NCI-H1092 treated with DMSO at 0.1 percent for 48 hours (cell line): ENCODE measurements at places on chromosomes 13 and 19.

- DNase-seq: no peak
These were observed 16.6 kb downstream of the MAN2B1 start for GRCh38 chr19:12649941-12650340.

DNA sequence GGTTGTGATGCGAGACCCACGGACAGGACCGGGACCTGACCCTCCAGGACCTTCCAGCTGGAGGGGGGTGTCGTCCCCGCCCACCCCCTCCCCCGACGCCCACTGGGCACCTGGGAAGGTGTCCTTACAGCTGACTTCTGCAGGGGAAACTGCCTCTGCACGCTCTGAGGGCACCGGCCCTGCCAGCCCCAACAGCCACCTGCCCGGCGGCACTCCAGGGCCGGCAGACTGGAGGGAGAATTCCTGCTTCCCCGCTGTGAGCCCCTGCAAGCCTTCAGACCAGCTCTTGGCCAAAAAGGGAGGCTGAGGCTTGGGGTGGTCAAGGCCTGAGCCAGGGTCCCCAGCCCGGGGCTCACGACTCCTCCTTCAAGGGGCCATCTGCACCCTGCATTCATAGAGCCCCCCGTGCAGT lies 1.2 kb downstream of the CNN2 start:
- no peak for DNase-seq

DNA sequence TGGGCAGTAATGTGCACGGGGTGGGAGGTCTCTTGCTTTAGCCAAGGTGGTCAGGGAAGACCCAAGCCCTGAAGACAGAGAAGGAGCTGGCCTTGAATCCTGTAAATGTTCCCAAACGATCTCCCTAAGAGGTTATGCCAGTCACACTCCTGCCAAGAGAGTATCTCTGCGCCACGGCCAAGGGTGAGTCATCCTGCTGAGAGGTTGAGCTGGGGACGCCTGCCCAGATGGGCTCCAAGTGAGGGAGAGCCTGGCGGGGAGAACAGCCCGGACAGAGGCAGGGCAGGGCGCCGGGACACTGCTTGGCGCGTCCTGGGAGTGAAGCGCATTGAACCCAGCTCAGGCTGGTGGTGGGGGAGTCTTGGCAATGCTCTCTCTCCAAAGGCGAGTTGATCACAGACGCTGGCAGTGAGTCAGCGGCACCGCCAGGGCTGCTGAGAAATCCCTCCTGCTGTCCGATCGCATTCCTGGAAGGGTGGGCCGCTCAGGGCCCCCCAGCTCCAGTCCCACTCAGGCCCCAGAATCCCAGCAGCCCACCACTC lies 16.4 kb downstream of the SULT2B1 start:
- no peak for DNase-seq

- DNase-seq: no peak
These were observed 3.3 kb upstream of the GPR183 start for GRCh38 chr13:99310382-99311031.

- no peak for DNase-seq
These were observed 743.8 kb upstream of the SLC10A2 start for GRCh38 chr13:103810026-103810425.

- DNase-seq: no peak
These were observed 22.2 kb upstream of the PLPP2 start for GRCh38 chr19:313169-313987.

- no peak for DNase-seq
These were observed 3.3 kb upstream of the CHAMP1 start for GRCh38 chr13:114310956-114311355.

- no peak for DNase-seq
These were observed 47.5 kb downstream of the SPATA13 start for GRCh38 chr13:24207841-24208667.

GRCh38 chr19:44582581-44583265 lies 30.6 kb upstream of the IGSF23 start:
- DNase-seq: no peak

DNA sequence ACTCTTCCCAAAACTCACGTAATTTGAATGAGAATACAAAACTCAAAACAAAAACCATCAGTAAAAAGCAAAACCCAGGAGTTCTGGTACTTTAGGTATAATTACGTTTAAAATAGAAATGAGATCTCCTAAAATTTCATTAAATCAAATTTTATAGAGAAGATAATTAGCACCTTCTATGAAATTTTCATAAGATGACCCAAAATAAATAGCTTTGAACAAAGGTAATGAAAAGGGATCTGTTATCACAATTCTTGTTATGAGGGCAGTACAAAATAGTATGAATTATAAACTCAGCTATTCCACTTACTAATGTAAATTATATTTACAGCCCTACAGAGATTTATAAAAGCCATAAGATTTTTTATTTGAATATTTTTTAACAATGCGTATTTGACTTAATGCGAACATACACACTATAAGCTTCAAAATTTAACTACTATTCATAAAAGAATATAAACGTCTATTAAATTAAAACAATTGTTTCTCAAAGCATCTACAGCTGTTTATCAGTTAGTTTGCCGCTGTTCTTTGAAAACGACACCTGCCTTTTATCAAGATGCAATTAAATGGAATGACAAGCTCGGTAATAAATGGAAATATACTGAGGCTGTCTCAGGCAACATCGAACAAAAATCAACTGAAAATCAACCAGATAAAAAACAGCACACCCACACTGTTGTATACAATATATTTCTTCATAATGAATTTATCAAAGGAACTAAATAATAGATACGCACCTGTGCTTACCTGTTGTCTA lies 63.8 kb downstream of the KCNRG start:
- no peak for DNase-seq

GRCh38 chr19:21314676-21315075 lies 14.5 kb downstream of the ZNF708 start:
- no peak for DNase-seq

DNA sequence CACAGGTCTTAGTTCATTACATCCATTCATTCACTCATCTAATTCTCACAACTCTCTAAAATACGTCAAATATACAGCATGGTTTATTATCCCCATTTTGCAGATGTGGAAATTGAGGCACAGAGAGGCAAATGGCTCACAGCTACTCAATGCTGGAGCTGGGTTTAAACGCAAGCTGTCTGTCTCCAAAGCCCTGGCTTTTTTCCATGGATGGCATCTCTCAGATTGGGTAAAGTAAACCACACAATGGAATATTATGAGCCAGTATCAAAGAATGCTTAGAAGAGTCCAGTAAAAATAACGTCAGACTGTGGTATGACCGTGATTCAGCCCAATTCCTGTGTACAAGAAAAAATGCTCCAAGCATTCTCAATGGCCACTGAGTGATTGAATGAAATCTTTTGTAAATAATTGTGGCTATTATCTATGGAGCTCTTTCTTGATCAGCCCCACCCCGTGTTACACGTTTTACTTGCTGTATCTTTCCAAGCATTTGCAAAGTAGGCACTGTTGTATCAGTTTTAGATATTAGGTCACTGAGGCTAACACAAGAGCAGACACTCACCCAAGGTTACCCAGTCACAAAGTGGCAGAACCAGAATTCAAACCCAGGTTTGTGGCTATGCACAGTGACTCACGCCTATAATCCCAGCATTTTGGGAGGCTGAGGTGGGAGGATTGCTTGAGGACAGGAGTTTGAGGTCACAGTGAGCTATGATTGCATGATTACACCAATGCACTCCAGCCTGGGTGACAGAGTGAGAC lies 5.5 kb upstream of the ACP7 start:
- DNase-seq: no peak

GRCh38 chr19:17441241-17442021 lies 7.0 kb downstream of the TMEM221 start:
- peak; percentile 5 for DNase-seq

DNA sequence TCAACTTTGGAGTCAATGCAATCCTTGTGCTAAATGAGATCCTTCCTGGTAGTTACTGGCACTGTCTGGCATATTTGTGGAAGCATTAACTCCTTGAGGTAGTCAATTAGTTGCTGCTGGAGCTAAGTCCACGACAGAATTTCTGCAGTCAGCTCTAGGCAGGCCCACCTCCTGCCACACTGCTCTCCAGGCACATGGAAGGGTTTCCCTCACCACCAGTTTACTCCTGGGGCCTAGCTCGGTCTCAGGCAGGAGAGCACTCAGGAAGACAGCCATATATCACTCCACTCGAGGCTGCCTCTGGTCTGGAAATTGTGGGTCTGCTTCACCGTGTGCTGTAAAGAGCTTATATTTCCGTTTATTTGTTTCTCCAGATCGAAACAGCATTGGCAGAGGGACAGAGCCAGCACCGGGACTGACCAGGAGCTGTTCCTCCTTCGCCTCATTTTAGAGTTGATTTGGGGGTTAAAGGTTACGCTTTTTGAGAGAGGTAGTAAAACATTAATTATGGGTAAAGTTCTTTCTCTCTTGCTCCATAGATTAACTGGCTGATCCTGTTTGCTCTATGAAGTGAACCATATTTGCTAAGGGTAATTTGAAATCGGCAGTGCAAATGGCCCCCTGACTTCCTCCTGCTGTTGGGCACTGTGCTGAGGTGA lies 20.6 kb upstream of the GTF3A start:
- DNase-seq: no peak

DNA sequence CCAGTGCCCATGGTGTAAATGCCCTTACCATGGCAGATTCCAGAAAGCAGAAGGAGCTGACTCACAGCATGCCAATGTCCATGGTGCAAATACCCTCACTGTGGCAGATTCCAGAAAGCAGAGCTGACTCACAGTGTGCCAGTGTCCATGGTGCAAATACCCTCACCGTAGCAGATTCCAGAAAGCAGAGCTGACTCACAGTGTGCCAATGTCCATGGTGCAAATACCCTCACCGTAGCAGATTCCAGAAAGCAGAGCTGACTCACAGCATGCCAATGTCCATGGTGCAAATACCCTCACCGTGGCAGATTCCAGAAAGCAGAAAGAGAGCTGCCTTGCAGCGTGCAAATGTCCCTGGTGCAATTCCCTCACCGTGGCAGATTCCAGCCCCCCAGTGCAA lies 163.8 kb upstream of the SOX1 start:
- no peak for DNase-seq

DNA sequence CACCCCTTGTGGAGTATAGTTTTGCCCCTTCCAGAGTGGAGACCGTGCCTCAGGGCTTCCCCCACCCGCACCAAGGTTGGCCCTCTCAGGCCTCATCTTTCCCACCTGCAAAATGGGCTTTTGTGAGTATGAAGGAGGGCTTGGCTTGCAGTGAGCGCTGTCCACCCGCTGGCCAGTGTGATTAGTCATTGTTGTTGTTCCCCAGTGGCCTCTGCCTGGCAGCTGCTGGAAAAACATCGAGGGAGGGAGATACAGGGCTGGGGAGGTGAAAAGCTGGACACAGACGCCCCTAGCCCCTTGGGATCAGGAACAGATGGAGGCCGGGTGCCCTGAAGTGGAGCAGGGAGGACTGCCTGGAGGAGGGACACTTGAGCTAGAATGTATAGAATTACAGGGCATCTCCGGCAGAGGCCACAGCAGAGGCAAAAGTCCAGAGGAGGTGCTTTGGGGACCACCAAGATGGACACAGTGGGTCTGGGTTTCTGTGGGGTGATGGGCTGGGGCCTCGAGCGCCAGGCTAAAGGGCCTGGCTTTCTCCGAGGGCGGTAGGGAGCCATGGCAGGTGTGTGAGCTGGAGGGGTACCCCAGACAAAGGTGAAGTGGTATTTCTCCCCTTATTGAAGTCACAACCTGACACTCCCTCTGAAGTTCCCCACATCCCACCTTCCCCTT lies 3.9 kb upstream of the IL12RB1 start:
- no peak for DNase-seq

DNA sequence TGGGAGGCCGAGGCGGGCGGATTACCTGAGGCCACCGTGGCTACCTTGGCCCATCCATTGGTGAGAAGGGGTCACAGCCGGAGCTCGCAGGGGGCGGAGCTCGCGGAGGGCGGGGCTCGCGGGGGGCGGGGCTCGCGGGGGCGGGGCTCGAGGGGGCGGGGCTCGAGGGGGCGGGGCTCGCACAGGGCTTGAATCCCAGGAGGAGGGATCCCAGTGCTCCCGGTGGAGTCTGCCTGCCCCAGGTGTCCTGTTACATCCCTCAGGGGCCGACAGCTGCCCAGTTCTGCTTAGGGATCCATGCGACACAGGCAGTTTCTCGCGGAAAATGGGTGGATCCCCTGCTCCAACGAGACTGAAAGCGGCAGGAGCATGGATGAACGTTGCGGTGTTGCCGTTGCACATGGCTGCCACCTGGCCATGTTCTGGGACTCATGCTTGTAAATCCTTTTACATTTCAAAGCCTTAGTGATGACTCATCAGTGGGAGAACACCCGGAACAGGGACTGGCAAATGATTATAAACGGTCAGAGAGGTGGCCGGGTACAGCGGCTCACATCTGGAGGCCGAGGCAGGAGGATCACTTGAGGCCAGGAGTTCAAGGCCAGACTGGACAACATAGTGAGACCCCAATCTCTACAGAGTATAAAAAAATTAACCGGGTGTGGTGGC lies 25.1 kb downstream of the TMPRSS9 start:
- peak; percentile 24 for DNase-seq

DNA sequence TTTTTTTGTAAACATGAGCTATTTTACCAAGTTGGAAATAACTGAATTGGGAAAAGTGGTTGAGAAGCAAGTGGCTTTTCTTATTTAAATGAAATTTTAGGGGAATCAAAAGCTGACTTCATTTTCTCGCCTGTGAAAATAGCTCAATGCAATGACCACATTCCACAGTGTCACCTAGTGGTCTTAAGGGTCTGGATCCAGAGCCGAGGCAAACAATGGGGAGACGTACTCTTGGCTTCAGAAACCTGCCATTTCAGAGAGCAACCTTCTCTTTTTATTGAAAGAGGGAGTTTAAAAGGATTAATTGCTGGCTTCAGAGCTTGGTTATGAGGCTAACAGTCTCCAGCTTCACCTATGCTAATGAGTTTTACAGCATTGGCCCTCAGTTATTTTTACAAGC lies 39.7 kb upstream of the RXFP2 start:
- no peak for DNase-seq

DNA sequence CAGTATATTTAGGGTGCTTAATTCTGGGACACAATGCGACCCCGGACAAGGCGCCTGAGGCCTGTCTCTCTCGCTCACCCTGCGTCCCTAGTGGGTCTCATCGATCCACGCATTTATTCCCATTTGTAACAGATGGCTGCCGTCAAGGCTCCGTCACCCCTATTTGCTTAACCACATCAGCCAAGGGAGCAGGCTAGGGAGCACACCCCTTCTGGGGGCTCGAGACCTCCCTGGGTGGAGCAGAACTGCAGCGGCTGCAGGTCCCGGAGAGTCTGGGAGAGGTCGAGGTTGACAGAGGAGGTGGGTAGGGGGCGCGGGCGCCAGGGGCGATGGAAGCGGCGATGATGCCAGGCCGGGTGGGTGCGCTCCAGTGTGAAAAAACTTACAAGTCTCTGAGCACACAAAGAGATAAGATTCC lies 507 bp downstream of the ALG5 start:
- DNase-seq: peak; percentile 27

DNA sequence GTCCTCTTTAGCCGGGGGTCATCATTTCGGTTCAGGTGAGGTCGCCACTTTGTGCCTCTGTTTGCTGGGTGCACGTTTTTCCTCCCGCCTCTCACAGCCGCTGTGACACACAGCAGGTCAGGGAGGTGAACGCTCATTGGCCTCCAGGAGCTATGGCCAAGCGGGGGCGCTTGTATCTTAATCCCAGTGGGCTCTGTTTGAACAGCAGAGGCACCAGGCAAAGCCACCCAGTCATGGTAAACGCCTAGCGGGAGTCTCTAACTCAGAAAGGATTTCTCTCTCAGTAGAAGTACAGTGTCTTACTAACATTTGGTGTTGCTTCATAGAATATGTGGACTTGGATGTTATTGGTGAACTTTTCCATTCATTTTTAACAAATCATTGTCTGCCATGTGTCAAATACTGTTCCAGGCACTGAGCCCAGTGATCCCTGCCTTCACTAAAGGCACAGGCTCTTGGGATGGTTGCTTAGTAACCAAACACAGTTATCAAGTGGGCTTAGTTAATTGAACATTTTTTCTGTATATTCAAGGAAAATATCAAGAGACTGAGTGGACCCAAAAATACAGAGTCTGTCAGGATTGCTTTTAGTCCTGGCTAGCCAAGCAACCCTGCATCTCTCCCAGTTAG lies 186.7 kb downstream of the STK24 start:
- DNase-seq: no peak
